ENCODE measurements at places on chromosomes 1 and 21.

DNA sequence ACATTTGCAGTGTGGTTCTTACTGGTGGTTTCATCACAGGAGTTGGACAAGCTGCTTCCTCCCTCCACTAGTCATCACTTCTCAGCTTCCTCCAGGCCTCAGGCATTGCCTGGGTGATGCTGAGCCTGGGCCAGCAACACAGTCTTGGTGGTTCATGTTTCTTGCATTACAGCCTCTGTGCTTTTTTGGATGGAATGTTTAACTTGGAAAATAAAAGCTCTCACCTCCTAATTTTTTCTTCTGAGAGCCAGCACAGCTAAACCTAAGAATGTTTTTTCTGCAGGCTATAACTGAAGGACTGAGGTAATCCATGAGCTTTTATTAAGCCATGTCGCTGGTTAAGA lies 66.1 kb upstream of the RHOU start:
- DNase-seq = peak; percentile 91

- no peak for DNase-seq
Observed at GRCh38 chr1:173422456-173422976, 54.6 kb upstream of the PRDX6 start.

GRCh38 chr1:36133484-36133883 lies 8.5 kb upstream of the COL8A2 start:
- peak; percentile 83 for DNase-seq

GRCh38 chr1:231442735-231443134 lies 20.6 kb upstream of the EGLN1 start:
- DNase-seq = no peak

DNA sequence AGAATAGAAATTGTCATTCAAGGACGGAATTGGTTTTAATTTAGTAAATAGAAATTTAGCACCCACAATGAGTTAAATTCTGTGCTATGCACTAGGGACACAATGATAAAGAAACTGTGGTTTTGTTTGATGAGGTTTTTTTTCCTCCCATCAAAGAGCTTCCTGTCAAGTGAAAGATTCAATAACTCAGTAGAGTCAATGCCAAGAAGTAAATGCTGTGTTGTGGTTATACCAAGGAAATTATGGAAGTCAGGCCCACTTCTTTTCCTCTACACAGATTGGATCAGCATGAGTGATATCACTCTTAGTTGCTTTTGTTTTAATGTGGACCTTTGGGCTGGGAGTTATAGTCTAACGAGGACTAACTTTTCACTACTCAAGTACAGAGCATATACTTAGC lies 1269.6 kb upstream of the ADGRL2 start:
- no peak for DNase-seq

DNA sequence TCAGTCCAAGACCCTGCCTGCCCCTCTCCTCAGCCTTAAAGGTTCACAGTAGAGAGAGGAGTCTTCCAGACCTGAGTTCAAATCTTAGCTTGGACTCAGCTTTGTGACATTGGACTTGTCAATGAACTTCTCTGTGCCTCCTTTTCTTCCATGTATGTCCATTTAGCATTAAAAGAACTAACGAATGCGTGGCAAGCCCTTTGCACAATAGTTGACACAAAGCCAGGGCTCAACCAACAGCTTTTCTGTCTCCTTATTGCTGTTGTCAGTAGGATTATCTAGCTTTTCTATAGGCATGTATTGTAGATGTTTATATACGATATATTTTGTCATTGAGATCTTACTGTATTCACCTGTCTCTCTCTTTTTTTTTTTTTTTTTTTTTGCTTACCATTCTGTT lies 450.8 kb downstream of the PTPRU start:
- DNase-seq = peak; percentile 21

- no peak for DNase-seq
Observed at GRCh38 chr1:176379626-176380339, 83.2 kb upstream of the PAPPA2 start.

- no peak for DNase-seq
Observed at GRCh38 chr1:232273011-232273410, 356.9 kb downstream of the SIPA1L2 start.

DNA sequence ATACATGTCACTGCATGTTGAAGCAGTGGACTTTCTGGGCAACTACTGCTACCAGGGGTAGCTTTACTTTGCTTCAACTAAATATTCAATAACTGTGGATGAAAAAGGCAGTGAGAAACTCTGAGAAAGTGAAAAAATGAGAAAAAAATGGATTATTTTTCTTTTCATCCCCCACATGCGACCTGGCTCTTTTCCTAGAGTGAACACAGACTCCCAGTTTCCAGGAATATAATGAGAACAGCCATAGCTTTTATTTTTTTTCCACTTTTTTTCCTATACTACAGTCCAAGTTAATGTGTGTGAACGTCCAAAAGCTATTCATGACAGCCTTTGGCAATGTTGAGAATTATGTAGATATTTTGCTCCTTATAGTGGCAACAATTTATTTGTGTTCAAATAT lies 230.4 kb downstream of the DNM3 start:
- no peak for DNase-seq

DNA sequence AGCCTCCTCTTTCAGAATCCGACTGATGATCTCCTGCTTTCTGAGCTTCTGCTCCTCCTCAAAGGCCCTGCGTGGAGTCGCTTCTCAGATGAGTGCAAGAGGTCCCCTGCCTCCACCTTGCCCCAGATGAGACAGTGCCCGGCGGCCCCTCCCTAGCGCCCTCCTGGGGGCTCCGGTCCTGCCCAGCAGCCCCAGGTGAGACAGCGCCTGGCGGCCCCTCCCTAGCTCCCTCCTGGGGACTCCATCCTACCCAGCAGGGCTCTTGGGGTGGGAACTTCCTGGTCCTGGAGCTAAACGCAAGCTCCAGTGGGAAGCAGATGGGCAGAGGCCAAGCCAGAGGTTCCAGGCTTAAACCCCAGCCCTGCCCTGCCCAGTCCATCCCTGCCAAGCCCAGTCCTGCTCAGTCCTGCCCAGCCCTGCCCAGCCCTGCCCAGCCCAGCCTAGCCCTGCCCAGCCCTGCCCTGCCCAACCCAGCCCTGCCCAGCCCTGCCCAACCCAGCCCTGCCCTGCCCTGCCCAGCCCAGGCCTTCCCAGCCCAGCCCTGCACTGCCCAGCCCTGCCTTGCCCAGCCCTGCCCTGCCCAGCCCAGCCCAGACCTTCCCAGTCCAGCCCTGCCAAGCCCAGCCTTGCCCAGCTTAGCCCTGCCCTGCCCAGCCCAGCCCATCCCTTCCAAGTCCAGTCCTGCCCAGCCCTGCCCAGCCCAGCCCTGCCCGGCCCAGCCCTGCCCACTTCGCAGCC lies 34.6 kb downstream of the CFAP74 start:
- no peak for DNase-seq

- no peak for DNase-seq
Observed at GRCh38 chr1:89557445-89557825, 32.8 kb downstream of the LRRC8B start.

GRCh38 chr1:151347523-151348246 lies 633 bp upstream of the RFX5 start:
- no peak for DNase-seq

- no peak for DNase-seq
Observed at GRCh38 chr1:40404670-40405462, 31.3 kb downstream of the SMAP2 start.
